ENCODE measurements at places on chromosomes 13 and 19. TPM values are rescaled to one million over a fixed set of nuclear protein-coding genes. Genes with fewer than 3 reads are reported as not detected.

The PRRG2 gene
- not detected for total RNA-seq

The ADGRE2 gene
- 0.21 TPM for total RNA-seq

The ZNF444 gene
- total RNA-seq, result 94.9 TPM

The ZNF837 gene
- not detected for total RNA-seq

The FCER2 gene
- total RNA-seq, result not detected

The CACNG6 gene
- not detected for total RNA-seq

The STK11 gene
- 104 TPM for total RNA-seq

The KCNC3 gene
- total RNA-seq, result 3.8 TPM

The FPR3 gene
- 16.0 TPM for total RNA-seq

The KLHL1 gene
- not detected for total RNA-seq

The GPI gene
- 337 TPM for total RNA-seq

The MAMSTR gene
- 0.32 TPM for total RNA-seq

The CYP4F2 gene
- 83.0 TPM for total RNA-seq

The C1QTNF9B gene
- not detected for total RNA-seq

The ZNF442 gene
- total RNA-seq, result 0.21 TPM

The PTGIR gene
- total RNA-seq, result 120 TPM

The SBSN gene
- not detected for total RNA-seq

The PRKCG gene
- total RNA-seq, result not detected

The OSCAR gene
- 13.6 TPM for total RNA-seq

The STOML3 gene
- total RNA-seq, result not detected

The TMEM255B gene
- total RNA-seq, result 4.7 TPM

The SYT3 gene
- total RNA-seq, result 2.2 TPM

The GDF15 gene
- total RNA-seq, result 8.5 TPM

The LMTK3 gene
- 0.11 TPM for total RNA-seq

The ODAD3 gene
- not detected for total RNA-seq

The FGF21 gene
- total RNA-seq, result not detected

The PSG2 gene
- not detected for total RNA-seq

The THSD8 gene
- not detected for total RNA-seq

The GTF3A gene
- total RNA-seq, result 197 TPM

The ZNF534 gene
- not detected for total RNA-seq

The LAIR1 gene
- 11.1 TPM for total RNA-seq

The PTPRS gene
- total RNA-seq, result 517 TPM

The OR4F17 gene
- total RNA-seq, result not detected

The DCT gene
- total RNA-seq, result not detected

The N4BP2L1 gene
- 27.2 TPM for total RNA-seq

The ZNF780B gene
- total RNA-seq, result 15.6 TPM

The DLL3 gene
- total RNA-seq, result not detected

The OR10H2 gene
- total RNA-seq, result not detected

The DDX49 gene
- 51.6 TPM for total RNA-seq

The ADPRHL1 gene
- total RNA-seq, result 11.3 TPM

The ADAMTSL5 gene
- total RNA-seq, result 0.43 TPM

The LYPD3 gene
- not detected for total RNA-seq

The WDR88 gene
- total RNA-seq, result not detected

The RGL3 gene
- total RNA-seq, result 63.2 TPM

The CYP2S1 gene
- total RNA-seq, result not detected

The ZNF610 gene
- not detected for total RNA-seq

The ZNF549 gene
- total RNA-seq, result 2.2 TPM

The OLFM2 gene
- total RNA-seq, result 0.96 TPM

The LGALS14 gene
- total RNA-seq, result not detected

The OR7A5 gene
- total RNA-seq, result not detected

The RSPH6A gene
- not detected for total RNA-seq

The RFPL4A gene
- total RNA-seq, result not detected

The CILP2 gene
- total RNA-seq, result not detected

The C19orf18 gene
- total RNA-seq, result not detected

The SPRY2 gene
- 78.2 TPM for total RNA-seq

The GFY gene
- not detected for total RNA-seq

The TPRX1 gene
- total RNA-seq, result not detected

The ZNF93 gene
- total RNA-seq, result 2.9 TPM

The PTGER1 gene
- total RNA-seq, result 17.1 TPM

The RPS15 gene
- total RNA-seq, result 3,111 TPM

Measured in ascending aorta (tissue), 2 donors.